ENCODE measurements at places on chromosomes 2 and 18. TPM values are rescaled to one million over a fixed set of nuclear protein-coding genes. Genes with fewer than 3 reads are reported as not detected.

NR4A2 gene
- 3.7 TPM for total RNA-seq

GRCh38 chr2:19264852-19265251, 93.6 kb downstream of the OSR1 start:
- DNase-seq, result no peak

DNA sequence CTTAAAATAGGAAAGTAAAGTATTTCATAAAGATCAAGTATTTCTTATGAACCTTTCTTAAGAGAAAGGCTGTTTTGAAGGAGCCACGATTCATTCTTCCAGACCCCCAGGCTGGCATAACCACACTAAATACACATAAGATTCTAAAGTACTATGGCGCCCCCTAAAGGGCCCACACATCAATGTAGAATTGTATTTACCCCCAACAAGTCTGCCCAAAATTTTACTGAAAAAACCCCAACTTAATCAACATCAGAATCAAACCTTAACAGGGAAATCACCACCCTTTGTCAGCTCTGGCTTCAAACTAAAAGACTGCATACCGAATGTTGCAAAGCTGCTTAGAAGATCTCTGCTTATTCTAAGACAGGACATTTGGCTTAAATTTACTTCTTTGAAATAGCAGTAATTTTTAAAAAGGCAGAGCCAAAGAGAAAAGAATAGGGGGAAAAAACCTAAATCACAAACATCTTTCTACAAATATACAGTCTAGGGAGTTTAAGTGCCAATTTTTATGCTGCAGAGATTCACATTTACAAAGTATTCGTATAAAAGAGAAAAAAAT, 20.4 kb upstream of the BCL2 start:
- DNase-seq, result no peak

- DNase-seq, result no peak
These were observed 49.7 kb downstream of the CYRIA start for GRCh38 chr2:16615687-16616615.

CD8B2 gene
- not detected for total RNA-seq

DNA sequence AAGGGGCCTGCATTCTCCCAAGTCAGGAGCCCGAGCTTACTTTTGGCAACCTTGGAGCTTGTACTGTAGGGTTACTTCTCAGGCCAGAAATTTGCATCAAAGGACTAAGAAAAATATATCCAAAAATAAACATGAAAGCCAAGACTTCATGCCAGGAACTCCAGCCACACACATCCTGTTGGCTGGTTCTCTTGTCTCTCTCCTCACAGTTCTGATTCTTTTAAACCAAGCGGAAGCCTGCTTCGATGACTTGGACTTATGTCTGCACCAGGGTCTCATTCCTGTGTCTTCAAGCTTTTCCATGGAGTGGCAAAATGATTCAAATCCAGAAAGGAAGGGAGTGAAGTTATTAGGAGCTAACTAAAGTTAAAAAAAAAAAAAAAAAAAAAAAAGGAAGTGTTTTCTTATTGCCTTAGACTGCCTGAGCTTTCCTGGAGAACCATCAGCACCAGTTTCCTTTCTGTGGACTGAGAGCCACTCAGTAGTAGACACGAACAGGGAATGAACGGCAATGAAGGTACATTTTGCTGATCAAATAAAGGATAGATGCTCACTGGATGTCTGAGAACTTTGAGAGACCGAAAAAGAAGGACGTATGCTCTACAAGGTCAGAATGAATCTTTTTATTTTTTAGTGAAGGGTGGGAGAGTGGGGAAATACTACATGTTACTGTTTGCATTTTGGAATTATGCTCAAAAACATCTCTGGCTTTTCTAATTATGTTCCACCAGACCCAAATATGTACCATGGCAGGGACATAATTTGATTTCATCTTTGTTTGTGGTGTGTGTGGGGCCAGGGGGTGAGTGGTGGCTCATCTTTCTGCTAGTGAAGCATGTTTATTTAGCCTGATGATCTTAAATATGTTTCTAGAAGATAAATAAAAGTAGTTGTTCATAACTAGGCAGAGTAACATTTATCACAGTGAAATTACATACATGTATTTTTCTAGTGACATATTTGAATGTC, 86.0 kb downstream of the RAPGEF4 start:
- DNase-seq, result no peak

DNA sequence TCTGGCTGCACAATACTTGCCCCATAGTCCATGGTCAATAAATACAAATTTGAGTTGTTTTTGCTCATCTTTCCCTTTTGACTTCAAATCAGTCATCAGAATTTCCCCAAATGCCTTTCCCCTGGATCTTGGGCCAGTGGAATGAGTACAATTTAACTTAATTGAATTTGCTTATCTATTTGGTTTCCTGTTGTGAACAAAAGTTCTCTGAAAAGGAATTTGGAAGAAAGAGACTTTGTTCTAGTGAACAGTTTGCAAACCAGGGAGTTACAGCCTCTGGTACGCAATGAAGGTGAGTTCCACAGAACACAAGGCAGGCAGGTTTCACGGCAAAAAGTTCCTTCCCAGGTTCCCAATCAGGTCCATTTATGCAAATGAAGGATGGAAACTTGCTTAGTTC, 1.2 kb upstream of the UGT1A1 start:
- DNase-seq, result no peak

DNA sequence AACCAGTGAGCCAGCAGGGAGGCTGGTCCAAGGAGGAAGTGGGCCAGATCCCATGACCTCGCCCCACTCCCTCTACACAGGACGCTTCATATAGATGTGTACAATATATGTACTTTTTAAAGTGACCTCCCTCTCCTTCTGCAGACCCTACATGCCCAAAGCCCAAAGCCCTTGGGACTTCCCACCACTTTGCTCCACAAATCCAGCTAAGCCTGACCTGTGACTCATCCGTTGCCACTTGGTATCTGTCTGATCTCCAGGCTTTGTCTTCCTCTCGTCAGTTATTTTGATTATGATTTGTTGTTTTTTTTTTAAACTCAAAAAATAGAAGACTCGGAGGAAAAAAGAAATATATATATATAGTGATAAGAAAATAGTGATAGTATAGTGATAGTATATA, 470.8 kb downstream of the KCNJ3 start:
- no peak for DNase-seq

DNA sequence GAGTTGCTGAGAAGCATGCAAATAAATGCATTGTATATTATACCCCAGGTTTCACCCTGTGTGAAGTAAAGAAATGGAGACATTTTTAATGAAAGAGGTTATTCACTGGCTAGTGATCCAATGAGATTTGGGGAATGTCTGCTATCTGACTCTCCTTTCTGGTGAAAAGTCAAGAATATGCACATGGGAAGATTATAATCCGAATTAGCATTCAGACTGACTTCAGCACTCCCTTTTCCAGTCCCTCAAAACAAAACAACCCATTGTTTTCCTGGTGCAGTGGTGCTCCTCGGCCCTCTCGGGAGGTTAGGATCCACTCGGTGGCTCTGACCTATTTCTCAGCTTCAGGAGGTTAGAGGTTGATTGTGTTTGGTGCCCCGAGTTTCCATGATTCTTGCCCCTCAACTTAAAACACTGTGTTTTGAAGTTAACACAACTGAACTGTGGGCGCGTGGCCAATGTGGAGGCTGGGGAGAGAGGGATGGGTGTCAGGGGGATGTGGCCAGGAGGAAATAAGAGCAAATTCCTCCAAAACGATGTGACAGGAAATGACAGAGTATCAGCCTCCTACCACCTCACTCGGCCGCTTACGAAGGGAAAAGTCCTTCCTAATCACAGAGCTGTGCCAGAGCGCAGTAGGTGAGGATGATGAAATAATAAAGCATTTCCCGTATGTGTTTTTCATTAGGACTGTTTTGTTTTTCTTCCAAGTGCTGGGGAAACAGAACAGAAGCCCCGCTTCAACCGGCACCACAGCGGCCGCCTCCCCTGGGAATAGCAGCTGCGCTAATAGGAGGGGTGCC, 440.1 kb downstream of the MTX2 start:
- no peak for DNase-seq

HOXD12 gene
- not detected for total RNA-seq

DNA sequence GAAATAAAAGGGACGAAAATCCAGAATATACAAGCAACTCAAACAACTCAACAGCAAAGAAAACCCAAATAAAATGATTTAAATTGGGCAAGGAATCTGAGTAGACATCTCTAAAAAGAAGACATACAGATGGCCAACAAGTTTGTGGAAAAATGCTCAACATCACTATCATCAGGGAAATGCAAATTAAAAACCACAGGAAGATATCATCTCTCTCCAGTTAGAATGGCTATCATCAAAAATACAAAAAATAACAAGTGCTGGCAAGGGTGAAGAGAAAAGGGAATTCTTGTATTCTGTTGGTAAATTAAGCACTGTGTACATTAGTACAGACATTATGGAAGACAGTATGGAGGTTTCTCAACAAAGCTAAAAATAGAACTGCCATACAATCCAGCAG, 80.0 kb downstream of the RAB31 start:
- no peak for DNase-seq

GRCh38 chr2:117492209-117492851, 322.2 kb upstream of the DDX18 start:
- DNase-seq, result no peak

GRCh38 chr2:217802876-217803652, 199.7 kb downstream of the TNS1 start:
- DNase-seq, result no peak

DNA sequence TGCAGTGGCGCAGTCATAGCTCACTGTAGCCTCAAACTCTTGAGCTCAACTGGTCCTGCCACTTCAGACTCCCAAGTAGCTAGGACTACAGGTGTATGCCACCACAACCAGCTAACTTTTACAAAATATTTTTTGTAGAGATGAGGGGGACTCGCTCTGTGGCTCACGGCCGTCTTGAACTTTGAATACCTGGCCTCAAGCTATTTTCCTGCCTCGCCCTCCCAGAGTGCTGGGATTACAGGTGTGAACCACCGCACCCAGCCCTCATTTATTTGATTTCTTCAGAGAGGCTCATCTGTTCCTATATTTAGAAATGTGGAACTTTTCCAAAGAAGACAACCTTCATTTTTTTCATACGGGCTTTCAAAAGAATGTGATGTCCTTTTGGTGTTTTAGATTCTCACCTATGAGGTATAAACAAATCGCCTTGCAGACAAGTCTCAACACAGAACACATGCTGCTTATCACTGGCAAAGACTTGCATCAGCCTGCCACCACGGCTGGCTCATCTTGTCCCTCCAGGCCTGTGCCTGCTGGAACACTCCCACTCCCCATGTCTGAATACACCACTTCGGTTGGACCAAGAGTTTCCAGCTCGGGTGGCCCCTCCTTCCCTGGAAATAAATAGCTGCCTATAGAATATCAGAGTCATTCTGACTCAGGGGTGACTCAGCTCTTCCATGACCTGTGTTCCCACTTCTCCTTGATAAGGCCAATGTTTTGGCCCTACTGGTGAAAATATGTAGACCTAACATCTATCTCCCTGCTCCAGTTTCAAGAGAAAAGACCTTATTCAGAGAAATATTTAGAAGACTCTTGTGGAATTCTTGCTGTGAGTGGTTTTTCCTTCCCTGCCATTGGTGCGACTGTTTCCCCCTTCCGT, 202.6 kb downstream of the TGIF1 start:
- peak; percentile 88 for DNase-seq

CENPA gene
- 0.35 TPM for total RNA-seq

DNA sequence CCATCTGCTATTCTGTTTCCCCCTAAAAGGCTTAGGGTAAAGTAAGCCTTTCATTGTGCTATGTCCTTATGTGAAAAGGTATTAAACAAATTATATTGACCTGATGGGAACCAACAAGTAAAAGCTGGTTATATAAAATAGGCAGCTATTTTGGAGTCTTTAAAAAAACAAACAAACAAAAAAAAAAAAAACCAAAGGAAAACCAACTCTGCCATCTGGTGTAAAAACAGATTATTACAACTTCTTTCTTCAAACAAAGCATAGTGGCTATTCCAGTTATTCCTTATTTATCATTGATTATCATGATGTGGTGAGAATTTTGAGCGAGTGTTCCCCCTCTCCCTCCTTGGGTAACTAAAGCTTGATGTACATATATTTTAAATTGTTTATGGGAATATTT, 122.3 kb upstream of the FHL2 start:
- DNase-seq, result no peak
